Fibroblast of gingiva (primary cell): ENCODE measurements at places on chromosomes 16 and 17.
A peak's percentile ranks its signal among the peaks of the same experiment; 100 is the strongest.

DNA sequence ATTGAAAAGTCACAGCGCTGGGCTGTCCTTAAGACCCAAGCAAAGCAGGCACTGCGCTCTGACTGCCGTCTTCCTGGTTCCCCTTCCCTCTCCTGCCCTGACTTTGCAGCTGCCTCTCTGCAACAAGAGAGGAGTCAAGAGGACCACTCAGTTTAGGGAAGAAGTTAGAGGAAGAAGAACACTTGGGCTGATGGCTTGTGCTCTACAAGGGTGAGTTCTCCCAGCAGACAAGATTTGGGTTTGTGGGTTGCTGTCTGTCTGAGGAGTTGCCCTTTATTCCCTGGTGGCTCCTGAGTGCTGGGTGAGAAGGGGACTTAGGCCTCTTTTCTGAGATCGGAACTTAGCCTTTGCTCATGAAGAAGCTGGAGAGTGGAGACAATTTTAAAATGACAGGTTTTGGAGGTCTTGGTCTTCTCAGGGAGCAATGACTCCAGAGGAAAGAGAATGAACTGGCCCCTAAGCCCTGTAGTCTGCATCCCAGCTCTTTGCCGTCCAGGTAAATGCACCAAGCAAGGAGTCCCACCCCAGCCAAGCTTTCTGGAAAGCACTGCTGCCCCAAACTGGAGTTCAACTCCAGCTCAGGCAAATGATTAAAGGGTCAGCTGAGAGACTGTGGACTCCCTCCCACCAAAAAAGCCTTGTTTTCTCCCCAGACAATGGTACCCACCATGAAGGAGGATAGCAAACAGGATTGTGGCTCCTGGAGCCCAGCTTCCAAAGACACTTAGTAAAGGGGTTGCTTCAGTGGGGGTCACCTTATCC is 2.7 kb upstream of the HOXB9 start:
- DNase-seq, result no peak

DNA sequence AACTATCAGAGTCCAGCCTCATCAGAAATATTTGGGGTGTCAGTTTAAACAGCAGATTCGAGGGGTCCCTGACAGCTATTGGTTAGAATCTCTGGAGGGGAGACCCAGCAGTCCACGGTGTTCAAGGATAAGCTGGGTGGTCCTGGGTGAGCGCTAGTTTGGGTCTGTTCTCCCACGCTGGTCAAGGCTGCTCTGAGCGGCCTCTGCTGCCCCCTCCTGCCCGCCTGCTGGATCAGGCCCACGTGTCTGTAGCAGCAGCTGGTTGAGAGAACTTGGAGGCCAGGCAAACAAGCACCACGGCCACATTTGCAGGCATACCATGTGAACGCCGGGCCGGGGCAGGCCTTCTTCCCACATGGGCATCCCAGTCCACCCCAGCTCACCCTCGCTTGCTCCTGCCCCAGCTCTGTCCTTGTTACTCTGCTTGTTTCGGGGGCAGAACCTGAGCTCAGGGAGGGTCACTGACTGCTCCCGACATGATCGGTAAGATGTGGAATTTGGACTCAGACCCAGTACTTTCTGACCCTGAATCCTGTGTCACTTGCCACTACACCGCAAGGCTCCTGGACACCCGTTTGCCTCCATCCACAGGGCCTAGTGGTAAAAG is 7.4 kb downstream of the FOXF1 start:
- DNase-seq, result peak; percentile 84

DNA sequence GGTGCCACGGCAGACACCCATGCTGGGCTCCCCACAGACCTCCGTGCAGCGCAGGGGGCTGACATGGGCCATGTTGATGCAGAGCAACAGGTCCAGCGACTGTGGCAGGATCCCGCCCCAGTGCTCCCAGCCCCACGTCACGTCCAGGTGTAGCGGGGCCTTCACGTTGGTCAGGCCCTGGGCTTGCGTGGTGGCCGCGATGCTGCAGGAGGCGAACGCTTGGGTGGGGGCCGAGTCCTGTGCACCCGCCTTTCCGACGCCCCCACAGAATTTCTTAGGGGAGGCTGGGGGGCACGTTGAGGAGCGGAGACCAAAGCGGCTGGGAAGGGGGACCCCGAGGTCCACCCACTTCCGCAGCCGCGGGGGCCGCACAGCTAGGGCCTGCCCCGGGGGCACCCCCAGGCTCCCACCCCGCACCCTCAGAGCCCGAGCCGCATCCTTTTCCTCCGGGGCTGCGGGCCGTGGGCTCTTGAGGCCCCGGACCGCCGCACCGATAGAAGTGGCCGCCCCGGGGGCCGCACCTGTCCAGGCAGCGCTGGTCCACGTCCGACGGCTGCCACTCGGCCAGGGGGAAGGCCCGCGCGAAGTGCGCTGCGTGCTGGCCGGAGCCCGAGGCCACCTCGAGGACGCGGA is 416 bp downstream of the METTL26 start:
- DNase-seq, result no peak

GRCh38 chr17:67467500-67468455 is 90.7 kb downstream of the PITPNC1 start:
- no peak for DNase-seq

- DNase-seq, result no peak
Measured at GRCh38 chr17:75697651-75698291, 23.5 kb upstream of the ITGB4 start.

GRCh38 chr17:66548158-66548557 is 245.7 kb downstream of the PRKCA start:
- DNase-seq, result no peak

DNA sequence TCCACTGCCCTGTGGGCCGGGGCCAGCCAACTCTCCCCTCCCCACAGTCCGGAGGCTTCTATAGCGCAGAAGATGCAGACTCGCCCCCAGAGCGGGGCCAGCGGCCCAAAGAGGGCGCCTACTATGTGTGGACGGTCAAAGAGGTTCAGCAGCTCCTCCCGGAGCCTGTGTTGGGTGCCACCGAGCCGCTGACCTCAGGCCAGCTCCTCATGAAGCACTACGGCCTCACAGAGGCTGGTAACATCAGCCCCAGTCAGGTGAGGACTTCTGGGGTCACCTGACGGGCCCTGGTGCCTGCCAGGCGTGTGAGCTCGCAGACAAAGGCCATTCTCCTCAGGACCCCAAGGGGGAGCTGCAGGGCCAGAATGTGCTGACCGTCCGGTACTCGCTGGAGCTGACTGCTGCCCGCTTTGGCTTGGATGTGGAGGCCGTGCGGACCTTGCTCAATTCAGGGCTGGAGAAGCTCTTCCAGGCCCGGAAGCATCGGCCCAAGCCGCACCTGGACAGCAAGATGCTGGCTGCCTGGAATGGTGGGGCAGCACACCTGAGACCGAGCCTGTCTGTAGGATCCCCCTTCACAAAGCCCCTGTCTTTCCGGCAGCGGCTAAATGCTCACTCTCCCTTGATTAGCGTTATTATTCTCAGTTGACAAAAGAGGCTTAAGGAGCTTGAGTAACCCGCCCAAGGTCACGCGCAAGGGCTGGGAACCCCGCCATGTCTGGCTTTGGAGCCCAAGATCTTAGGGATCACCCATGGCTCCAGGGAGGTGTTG is 3.9 kb downstream of the SPATA20 start:
- peak; percentile 85 for DNase-seq

- DNase-seq, result no peak
Measured at GRCh38 chr16:66128371-66128770, 238.1 kb upstream of the CDH5 start.

GRCh38 chr16:19130852-19131824 is 17.4 kb downstream of the ITPRIPL2 start:
- DNase-seq, result peak; percentile 45

GRCh38 chr16:84585886-84586285 is 32.0 kb downstream of the COTL1 start:
- no peak for DNase-seq

DNA sequence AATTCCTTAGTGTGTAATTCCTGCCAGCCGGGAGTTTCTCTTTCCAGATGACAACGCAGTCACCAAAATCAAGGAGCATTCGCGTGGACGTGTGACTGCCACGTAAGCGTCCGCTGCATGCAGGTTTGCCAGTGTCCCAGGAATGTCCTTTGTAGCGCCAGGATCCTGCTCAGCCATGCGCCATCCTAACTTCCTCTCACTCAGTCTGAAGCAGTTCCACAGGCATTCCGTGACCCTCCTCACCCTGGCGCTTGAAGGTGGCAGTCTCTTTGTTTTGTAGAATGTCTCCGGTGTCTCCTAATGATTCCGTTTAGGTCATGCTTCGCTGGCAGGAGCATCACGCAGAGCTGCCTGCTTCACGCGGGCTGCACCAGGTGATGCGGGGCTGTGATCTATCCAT is 88.6 kb downstream of the RPTOR start:
- no peak for DNase-seq

DNA sequence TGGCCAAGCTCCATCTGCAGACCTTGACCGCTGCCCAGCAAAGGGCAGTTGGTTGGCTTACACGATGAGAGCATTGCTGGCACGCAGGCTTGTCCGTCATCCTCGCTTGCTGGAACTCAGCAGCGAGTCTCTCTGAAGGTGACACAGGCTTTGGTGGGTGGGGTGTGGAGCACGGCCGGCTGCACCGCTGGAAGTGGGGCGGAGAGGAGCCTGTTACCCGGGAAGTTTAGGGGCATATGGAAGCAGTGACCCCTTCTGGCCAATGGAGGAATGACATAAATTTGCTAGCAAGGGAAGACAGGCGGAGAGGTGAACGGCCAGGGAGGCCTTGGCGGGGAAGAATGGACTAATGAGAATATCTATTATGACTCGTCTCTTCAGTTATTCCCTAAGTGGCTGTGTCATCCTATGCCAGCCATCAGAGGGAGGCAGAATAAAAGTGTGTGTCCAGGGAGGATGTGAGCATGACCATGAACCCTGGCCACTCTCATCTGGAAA is 65.9 kb upstream of the SDK2 start:
- no peak for DNase-seq
